Cerebellum (tissue), 4 donors: ENCODE measurements at places on chromosomes 5 and 9. TPM values are rescaled to one million over a fixed set of nuclear protein-coding genes. Genes with fewer than 3 reads are reported as not detected.

The HRCT1 gene
- total RNA-seq = not detected

The AMACR gene
- 8.6 TPM for total RNA-seq

The DNM1 gene
- 120 TPM for total RNA-seq

The LSM11 gene
- 61.5 TPM for total RNA-seq

The GABRA6 gene
- 4.4 TPM for total RNA-seq

The MUSK gene
- total RNA-seq = 0.27 TPM

The OCLN gene
- 7.6 TPM for total RNA-seq

The AGXT2 gene
- total RNA-seq = not detected

The PHYHD1 gene
- 1.1 TPM for total RNA-seq

The ARHGEF28 gene
- 6.7 TPM for total RNA-seq
